Stimulated activated CD4-positive, alpha-beta T cell treated with anti-CD3 and anti-CD28 coated beads, TNF-alpha, amount 100 ng/mL, for 1 hour (primary cell): ENCODE measurements at places on chromosomes 16 and 17.

DNA sequence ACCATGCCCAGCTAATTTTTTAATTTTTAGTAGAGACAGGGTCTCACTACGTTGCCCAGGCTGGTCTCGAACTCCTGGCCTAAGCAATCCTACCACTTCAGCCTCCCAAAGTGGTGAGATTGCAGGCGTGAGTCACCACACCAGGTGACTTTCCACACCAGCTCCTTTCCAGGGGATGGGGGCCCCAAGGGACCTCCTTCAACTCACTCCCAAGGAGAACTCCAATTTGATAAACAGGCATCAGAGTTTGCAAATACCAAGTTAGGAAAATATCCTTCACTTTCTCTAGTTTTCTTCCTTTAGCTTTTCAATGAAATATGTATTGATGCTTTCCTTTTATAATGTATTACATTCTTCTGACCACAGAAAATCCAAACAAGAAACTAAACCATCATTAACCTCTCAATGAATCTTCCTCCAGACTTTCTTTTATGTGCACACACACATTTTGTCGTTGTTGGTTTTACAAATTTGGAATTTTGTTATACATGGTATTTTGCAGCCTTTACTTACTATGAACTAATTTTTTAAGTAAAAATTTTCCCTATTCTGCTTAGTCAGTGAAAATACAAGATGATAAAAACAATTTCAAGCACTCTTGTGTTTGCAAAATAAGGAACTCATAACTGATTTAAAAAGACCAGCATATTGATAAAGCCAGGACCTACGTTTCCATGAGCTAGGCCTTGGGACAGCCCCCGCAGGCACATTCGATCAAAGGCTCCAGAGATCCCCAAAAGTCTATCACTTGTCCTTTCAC, 32.0 kb downstream of the GAS7 start:
- DNase-seq: no peak

DNA sequence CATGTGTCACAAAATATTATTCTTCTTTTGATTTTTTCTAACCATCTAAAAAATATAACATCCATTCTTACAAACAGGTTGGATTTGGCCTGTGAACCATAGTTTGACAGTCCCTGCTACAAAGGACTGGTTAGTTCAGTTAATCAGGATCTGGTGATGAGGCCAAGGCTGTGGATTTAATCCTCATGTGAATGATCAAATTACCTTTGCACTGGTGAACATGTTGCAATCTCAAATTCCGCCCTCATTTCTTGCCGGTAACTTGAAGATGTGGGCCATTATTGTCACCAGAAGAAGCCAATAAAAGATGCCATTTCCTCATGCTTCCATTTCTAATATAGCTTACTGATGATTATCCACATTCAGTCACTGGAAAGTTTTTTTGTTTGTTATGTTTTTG, 35.3 kb upstream of the YPEL2 start:
- DNase-seq: no peak

DNA sequence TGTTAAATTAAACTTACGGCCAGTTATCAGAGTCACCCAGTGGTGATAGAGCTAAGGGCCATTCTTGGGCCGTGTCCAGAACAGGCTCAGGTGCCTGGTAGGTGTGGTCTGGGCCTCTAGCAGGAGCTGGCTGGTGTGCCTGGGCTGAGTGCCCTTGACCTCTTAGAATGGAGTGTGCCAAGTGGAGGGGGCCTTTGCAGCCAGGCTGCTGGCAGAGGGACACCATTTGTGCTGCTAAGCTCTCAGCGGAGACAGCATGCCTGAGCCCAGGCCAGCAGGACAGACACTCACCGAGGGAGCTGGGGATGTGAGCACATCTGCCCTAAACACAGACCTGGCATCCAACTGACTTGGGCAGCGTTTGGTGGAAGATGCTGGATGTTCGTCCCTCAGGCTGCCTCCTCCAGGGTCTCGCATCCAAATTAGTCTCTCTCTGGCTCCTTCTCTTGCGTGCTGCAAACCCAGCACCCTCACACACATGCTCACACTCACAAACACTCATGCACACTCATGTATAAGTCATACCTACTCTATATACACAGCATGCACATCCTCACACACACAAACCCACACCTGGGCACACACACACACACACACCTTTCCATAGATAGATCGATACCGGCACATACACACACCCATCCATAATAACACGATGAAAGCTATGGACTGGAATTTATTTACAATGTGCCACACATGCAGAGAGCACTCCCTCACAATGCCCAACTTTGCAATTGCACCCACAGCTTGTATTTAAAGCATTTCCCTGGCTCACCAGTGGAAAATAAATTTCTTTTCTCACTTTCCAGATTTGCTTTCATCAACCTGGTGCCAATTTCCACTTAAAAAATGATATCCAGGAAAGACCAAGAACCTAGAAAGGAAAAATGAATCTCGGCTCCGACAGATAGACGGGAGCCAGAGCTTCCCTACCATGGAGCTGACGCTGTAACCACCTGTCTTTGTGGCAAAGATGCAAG, 33.6 kb upstream of the CDH5 start:
- no peak for DNase-seq

DNA sequence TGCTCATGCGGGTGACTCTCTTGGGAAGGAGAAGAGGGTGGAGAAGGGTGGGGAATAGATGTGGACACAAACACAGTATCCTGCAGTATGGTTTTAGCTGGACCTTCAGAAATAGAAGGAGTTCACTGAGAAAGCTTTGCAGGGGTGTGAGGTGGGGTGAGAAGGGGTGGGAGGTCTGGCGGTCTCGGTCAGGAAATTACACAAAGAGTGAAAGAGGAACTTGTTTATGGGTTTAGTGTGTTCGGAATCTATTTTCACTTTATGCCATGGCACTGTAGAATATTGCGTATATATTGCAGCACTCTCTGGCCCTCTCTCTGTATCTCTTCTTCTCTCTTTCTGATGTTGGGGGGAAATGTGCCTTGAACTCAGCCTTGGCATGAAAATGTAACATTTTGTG, 148.2 kb upstream of the GOT2 start:
- no peak for DNase-seq

DNA sequence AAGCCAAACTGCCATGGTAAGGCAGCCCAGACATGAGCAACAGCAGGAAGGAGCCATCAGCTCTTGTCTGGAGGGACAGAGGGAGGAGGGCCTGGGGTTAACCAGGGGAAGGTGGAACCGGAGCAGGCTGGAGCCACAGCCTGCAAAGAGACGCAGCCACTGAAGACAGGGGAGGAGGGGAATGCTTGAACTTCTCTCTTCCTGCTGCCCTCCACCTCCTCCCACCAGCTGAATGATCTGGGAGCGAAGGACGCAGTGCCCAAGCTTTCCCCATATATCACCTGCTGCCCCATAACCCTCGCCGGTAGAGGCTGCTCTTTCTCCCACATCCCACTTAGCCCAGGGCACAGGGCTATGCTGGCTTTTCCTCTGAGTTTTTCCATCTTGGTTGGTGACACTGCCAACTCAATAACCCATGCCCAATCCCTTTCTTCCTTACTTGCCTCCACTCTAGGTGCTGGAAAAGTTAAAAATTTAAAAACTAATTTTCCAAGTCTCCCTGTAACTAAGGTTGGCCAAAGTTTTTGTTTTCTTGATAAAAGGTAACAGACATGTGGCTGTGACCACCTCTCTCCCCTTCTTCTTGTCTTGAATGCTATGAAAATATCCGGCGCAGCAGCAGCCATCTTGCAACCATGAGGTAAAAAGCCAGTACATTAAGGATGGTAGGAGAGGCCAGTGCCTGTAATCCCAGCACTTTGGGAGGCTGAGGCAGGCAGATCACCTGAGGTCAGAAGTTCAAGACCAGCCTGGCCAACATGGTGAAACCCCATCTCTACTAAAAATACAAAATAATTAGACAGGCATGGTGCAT, 21.8 kb upstream of the CACNG4 start:
- no peak for DNase-seq

- no peak for DNase-seq
Measured at GRCh38 chr16:58459344-58460218, 40.4 kb upstream of the NDRG4 start.

DNA sequence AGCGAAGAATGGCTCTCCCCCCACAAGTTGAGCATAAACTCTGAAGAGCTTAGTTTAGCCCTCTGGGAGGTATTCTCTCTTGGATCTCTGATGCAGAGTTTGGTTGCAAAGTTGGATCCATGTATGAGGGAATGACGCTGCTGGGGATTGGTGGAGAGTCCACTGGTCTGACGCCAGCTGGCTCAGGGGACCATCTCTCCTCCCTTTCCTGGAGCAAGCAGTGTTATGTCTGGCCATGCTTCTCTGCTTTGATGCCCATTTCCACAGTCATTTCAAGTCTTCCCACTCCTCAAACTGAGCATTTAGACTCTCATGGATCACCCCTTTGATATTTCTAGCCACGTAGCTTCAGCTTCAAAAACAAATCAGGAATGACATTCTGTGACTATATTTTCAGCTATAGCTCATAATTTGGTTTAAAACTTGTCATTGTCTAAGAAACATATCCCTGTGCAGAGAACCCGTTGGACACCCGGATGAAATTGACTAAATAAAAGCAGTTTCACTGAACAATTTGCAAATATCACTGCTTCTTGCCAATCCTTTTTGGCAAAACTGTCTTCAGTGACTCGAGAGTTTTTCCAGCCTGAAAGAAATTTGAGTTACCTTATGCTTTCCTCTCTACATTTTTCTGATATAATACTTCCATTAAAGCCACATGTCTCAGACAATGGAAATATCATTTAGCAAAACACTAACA, 193.4 kb upstream of the CDH11 start:
- no peak for DNase-seq

DNA sequence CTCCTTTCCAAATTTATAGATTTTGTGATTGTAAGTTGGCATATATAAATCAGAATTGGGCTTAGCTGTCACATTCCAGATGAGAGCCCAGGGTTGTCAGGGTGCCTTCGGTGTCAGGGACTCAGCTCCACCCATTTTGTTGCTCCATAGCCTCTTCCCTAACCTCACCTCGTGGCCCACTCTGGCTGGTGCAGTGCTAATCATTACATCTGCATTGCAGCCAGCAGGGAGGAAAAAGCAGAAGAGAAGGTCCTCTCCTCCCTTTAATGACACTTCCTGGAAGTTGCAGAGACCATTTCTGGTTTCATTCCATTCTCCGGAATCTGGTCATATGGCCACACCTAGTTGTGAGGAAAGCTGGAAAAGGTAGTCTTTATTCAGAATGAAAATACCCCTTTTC, 113.3 kb downstream of the CCT6B start:
- DNase-seq: no peak

DNA sequence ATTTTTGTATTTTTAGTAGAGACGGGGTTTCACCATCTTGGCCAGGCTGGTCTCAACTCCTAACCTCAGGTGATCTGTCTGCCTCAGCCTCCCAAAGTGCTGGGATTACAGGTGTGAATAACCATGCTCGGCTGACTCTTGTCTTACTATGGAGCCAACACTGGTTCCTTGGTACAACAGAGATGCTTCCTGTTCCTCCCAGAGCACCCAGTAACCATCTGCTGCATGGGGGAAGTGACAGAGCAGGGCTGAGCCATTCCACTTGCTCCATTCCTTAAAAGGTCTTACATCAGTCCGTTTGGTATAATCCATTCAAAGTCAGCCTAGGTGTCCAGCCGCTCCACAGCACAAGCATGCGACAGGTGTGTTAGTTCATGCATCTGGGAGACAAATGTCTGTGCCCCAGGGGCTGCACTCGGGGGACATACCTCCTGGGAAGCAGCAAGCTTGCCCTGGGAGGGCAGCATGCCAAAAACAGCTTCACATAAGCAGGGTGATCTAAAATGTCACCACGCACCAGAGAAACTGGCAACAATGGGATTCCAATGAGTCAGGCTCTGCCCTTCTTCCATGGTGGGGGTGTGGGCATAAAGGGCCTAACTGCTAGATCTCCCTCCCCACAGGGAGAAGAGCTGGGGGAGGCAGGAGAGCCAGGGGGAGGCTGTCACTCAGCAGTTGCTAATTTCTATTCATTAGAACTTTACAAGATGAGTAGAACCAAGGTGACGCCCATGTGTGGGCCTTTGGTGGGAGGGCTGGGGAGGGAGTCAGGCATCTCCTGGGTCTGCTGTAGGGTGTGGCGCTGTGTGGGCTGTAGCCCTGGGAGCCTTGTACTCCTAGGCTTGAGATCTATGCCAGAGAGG, 35.5 kb downstream of the PIPOX start:
- DNase-seq: no peak

GRCh38 chr17:60631119-60631518, 31.1 kb downstream of the PPM1D start:
- no peak for DNase-seq

- DNase-seq: no peak
Measured at GRCh38 chr16:2779978-2780898, 3.2 kb upstream of the ELOB start.

DNA sequence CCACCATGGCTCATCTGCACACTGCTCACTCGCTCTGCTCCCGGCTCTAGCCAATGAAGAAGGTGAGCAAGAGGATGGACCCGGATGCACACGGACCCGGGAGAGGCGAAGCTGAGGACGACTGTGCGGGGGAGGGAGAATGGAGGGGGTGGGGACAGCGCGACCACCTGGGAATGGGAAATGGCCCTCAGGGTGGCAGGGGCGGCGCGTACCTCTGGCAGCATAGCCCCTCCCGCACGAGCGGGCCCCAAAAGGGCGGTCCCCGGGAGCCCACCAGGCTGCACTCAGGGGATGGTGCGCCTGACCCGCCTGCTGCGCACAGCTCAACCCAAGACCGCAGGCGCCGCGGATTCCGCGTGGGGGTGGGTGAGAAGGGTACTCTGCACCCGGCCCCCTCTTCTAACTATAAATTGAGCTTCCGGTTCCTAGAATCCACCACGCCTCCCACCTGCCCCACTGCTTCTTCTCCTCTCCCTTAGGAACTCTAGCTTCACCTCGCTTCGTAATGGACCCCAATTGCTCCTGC, 6.1 kb downstream of the MT1H start:
- DNase-seq: peak; percentile 50

GRCh38 chr16:9042964-9043680, 48.3 kb upstream of the HAPSTR1 start:
- no peak for DNase-seq

DNA sequence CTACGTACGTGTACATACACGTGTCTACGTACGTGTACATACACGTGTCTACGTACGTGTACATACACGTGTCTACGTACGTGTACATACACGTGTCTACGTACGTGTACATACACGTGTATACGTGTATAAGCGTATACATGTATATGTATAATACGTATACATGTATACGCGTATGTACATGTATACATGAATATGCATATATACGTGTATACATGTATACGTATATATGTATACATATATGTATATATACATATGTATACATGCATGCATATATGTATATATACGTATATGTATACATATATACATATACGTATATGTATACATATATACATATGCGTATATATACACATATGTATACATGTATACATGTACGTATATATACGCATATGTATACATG, 22.2 kb upstream of the PYY start:
- no peak for DNase-seq

GRCh38 chr16:69466547-69466946, 42.1 kb downstream of the CYB5B start:
- DNase-seq: no peak

DNA sequence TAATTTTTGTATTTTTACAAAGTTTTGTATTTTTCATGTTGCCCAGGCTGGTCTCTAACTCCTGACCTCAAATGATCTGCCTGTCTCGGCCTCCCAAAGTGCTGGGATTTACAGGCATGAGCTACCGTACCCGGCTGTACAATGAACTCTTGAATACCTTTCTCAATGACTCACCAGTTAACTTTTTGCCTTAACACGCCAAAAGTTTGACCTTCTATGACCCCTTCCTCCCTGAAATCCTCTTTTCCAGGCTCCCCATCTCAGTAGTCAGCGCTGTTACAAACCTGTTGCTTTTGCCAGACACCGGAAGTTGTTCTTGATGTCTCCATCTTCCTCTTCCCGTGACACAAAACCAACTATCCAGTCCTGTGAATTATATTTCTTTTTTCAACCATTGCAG, 158.1 kb upstream of the ASIC2 start:
- no peak for DNase-seq
